Cardiac muscle cell (in vitro differentiated cells and primary cell): ENCODE measurements at places on chromosomes 1 and 21.
A peak's percentile ranks its signal among the peaks of the same experiment; 100 is the strongest.

DNA sequence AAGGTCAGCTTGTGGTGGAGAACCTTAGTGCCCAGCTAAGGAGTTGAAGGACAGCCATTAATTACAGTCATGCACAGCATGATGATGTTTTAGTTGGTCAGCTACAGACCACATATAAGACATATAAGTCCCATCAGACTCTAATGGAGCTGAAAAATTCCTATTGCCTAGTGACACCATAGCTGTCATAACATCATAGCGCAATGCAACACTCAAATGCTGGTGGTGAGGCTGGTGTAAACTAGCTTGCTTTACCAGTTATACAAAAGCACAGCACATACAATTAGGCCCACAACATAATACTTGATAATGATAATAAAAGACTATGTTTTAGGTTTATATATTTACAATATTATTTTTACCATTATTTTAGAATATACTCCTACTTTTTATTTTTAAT lies 4.0 kb downstream of the ECHDC2 start:
- H3K4me1 ChIP-seq = peaks cover 6% of the 10 kb centered on the region
- H3K27ac ChIP-seq = no peak overlapping the region
- H3K4me3 ChIP-seq = no peak overlapping the region
- no peak for DNase-seq

DNA sequence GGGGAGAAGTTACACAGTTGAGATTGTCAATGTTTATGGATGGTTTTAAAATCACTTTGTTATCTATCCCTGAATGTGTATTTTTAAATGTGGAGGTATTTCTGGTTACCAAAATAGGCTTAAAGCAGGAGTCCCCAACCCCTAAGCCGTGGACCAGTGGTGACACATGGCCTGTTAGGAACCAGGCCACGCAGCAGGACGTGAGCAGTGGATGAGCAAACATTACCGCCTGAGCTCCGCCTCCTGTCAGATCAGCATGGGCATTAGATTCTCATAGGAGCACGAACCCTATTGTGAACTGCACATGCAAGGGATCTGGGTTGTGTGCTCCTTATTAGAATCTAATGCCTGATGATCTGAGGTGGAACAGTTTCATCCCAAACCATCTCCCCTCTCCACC lies 151.6 kb downstream of the GALNT2 start:
- peaks cover 23% of the 10 kb centered on the region for H3K4me1 ChIP-seq
- DNase-seq = no peak
- no peak overlapping the region for H3K27ac ChIP-seq
- no peaks in the 10 kb centered on the region for H3K27me3 ChIP-seq

- DNase-seq = peak; percentile 19
- H3K4me3 ChIP-seq = no peak overlapping the region
- no peak overlapping the region for H3K27ac ChIP-seq
- no peaks in the 10 kb centered on the region for H3K4me1 ChIP-seq
- H3K27me3 ChIP-seq = no peaks in the 10 kb centered on the region
- H3K36me3 ChIP-seq = no peaks in the 10 kb centered on the region
Observed at GRCh38 chr1:116232989-116233514, 121.9 kb downstream of the MAB21L3 start.

GRCh38 chr1:7121622-7121988 lies 336.4 kb downstream of the CAMTA1 start:
- no peaks in the 10 kb centered on the region for H3K36me3 ChIP-seq
- peaks cover 2% of the 10 kb centered on the region for H3K4me1 ChIP-seq
- no peaks in the 10 kb centered on the region for H3K27me3 ChIP-seq
- DNase-seq = no peak
- no peak overlapping the region for H3K4me3 ChIP-seq
- H3K27ac ChIP-seq = no peak overlapping the region
